ENCODE measurements at places on chromosomes 3 and 15. TPM values are rescaled to one million over a fixed set of nuclear protein-coding genes. Genes with fewer than 3 reads are reported as not detected.

Gene TRIM42
- not detected for polyA plus RNA-seq

Gene IL5RA
- polyA plus RNA-seq = 8.1 TPM

Gene DPPA2
- not detected for polyA plus RNA-seq

Gene SLC2A2
- not detected for polyA plus RNA-seq

Gene PIAS1
- 16.2 TPM for polyA plus RNA-seq

Gene DNAJC19
- 41.0 TPM for polyA plus RNA-seq

Gene TOMM70
- polyA plus RNA-seq = 32.7 TPM

Gene CKMT1A
- 40.5 TPM for polyA plus RNA-seq

Gene MEIS2
- polyA plus RNA-seq = 7.0 TPM

Gene MYZAP
- polyA plus RNA-seq = 0.51 TPM

Gene COLQ
- polyA plus RNA-seq = 0.44 TPM

DNA sequence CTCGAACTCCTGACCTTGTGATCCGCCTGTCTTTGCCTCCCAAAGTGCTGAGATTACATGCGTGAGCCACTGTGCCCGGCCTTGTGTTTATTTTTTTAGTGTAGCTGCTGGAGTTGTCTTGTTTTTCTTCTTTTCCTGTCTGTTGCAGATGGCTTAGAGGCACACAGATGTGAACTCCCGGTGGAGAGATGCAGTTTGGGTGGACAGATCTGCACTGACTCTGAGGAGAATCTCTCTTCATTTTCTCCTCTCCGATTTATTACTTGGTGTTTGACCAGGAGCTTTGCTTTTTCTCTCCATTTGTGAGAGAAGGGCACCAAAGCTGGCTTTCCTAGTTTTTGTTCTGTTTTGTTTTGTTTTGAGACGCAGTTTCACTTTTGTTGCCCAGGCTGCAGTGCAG is 62.7 kb downstream of the USP13 start:
- no peak for DNase-seq

GRCh38 chr15:94196531-94196930 is 34.8 kb upstream of the MCTP2 start:
- no peak for DNase-seq

GRCh38 chr3:129039271-129040038 is 21.1 kb upstream of the GP9 start:
- DNase-seq = peak; percentile 47

DNA sequence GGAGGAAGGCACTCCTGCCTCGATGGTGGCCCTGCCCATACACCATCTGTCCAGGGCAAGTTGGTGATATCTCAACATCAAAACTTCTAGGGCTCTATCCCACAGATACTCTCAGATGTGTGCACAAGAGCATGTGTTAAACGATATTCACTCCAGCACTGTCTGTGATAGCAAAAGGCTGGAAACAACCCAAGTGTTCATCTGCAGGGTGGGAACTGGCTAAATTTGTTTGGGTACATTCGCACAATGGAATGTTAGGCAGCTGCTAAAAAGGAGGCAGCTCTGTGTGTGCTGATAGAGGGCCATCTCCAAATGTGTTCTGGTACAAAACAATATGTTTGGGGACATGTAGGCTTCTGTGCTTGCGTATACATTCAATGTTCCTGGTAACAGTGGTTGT is 19.8 kb downstream of the IGDCC4 start:
- DNase-seq = no peak

GRCh38 chr15:60444289-60444912 is 34.5 kb downstream of the ICE2 start:
- DNase-seq = peak; percentile 37

GRCh38 chr3:13513913-13514517 is 33.9 kb downstream of the HDAC11 start:
- no peak for DNase-seq

- no peak for DNase-seq
These were observed 340.3 kb upstream of the CTDSPL start for GRCh38 chr3:37521429-37521828.

GRCh38 chr3:40167958-40168357 is 141.5 kb upstream of the EIF1B start:
- no peak for DNase-seq

GRCh38 chr3:106257172-106257571 is 388.4 kb upstream of the CBLB start:
- no peak for DNase-seq

DNA sequence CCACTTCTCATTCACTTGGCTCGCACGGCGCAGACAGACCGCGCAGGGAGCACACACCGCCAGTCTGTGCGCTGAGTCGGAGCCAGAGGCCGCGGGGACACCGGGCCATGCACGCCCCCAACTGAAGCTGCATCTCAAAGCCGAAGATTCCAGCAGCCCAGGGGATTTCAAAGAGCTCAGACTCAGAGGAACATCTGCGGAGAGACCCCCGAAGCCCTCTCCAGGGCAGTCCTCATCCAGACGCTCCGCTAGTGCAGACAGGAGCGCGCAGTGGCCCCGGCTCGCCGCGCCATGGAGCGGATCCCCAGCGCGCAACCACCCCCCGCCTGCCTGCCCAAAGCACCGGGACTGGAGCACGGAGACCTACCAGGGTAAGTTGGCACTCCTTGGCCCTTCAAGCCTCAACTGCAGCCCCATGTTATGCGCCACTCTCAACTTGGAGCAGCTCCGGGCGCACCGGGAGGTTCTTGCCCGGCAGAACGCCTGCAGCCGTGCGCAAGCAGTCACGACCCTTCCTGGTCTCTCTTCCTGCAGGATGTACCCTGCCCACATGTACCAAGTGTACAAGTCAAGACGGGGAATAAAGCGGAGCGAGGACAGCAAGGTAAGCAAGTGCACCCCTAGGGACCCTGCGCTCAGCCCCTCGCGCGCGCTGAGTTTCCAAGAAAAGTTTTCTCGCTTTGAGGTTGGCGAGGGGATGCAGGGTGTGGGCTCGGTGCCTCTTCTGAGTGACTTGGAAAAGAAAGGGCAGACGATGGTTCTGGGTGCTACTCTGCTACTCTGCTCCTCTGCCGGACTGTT is at the start of gene BHLHE40:
BHLHE40 (plus strand) TSS at position 10 of the 801 bp plus-strand sequence; CDS start at position 292, 282 bp downstream.
- DNase-seq = peak; percentile 37

GRCh38 chr3:25744470-25744869 is 38.8 kb downstream of the NGLY1 start:
- no peak for DNase-seq

GRCh38 chr3:149621218-149622005 is 36.4 kb downstream of the WWTR1 start:
- no peak for DNase-seq

DNA sequence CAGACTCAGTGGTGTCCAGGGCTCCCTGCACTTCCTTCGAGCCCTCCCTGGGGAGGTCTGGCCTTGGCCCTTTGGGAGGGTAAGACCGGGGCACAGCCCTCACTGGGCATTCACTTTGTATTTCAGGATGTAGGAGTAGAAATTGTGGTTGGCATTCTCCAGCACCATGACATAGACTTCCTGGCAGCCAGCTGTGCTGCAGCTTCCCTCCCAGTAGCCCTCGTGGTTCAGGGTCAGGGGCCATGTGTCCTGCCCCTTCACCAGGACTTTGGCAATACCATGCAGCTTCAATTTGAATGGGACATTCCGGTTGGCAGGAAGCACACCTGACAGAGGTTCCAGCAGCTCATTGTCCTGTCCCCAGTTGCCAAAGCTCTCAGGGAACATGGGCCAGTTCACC is 47.3 kb downstream of the KY start:
- no peak for DNase-seq

DNA sequence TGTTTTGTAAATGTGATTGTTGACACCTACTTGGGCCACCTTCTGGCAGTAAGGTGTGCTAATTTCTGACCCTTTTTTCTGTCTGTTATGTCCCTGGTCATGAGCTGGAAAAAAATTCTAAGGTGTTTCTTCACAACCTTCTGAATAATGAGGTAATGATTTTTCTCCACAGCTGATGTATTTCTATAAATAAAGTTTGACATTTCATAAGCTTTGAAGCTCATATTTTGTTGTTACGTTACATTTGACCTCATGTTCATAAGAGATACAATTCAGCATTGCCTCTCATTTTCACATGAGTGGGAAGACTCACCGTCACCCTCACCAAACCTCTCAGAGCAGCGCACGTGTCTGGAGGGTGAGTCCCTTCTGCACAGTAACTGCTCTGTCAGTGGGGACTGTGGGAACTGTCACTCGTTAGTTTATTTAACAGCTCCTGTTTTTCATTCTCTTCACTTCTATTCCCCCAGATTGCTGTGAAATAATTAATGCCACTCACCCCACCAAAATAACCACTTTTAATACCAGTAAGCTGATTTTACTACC is 140.9 kb downstream of the PLCL2 start:
- peak; percentile 28 for DNase-seq

GRCh38 chr3:192825216-192825615 is 92.4 kb downstream of the MB21D2 start:
- no peak for DNase-seq

- DNase-seq = peak; percentile 92
These were observed 65.6 kb downstream of the SYNPR start for GRCh38 chr3:63343674-63344073.

DNA sequence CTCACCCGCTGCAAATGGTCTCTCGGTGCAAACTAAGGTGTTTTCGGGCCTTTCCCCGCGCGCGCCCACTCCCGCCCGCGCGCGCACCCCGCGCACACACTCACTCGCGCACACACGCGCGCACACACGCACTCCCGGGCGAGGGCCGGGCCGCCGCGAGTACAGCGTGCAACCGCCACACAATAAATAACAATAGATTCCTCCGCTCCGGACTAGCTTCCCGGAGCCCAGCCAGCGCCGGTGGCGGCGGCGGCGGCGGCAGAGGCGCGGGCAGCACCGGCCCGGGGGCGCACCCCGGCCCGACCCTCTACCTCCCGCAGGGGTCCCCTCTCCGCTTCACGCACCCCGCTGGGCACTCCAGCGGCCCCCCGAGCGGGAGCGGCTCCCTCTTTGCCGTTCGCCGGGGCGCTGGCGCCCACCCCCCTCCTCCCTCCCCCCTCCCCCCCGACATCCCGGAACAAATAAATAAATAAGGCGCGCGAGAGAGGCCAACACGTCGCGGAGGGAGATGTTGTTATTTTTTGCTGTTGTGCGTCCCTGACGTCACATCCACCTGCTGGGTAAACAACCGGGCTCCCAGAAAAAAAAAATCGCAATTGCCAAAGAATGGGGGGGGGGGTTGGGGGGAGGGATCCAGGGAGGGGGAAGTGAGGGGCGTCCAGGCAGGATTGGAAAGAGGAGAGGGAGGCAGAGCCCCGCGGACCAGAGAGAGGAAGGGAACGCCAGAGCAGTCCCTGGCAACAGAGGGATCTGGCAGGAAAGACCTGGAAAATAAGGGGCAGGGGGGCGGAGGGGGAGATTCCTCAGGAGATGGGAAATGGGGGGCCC is at the start of gene FOXP1:
FOXP1 (minus strand) TSS at position 163 of the 828 bp plus-strand sequence. CDS start 385,347 bp downstream, outside the sequence.
- peak; percentile 92 for DNase-seq

DNA sequence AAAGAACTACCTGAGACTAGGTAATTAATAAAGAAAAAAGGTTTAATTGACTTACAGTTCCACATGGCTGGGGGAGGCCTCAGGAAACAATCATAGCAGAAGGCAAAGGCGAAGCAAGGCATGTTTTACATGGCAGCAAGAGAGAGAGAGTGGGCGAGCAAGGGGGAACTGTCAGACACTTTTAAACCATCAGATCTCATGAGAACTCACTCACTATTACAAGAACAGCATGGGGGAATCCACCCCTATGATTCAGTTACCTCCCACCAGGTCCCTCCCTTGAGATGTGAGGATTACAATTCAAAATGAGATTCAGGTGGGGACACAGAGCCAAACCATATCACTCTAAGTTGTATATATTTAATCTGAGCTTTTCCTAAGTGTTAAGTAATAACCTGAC is 79.0 kb upstream of the MLF1 start:
- DNase-seq = no peak

DNA sequence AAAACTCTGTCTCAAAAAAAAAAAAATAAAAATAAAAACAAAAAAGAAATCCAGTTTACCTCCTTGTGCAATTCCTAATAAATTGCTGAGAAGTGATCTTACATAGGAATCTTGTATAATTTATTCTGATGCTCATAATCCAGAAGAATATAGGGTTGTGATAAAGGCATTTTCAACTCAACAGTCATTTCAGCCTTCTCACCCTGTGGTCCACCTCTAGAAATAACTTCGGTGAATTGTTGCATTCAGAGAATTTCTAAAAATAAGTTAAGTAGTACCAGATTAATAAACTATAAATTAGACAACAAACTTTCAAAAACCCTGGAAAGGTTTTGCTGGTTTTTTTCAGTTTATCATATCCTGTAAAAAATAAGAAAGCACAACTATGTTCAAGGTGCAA is 20.2 kb downstream of the RAF1 start:
- DNase-seq = no peak

GRCh38 chr3:50267280-50267913 is 1.6 kb upstream of the SEMA3B start:
- DNase-seq = no peak

DNA sequence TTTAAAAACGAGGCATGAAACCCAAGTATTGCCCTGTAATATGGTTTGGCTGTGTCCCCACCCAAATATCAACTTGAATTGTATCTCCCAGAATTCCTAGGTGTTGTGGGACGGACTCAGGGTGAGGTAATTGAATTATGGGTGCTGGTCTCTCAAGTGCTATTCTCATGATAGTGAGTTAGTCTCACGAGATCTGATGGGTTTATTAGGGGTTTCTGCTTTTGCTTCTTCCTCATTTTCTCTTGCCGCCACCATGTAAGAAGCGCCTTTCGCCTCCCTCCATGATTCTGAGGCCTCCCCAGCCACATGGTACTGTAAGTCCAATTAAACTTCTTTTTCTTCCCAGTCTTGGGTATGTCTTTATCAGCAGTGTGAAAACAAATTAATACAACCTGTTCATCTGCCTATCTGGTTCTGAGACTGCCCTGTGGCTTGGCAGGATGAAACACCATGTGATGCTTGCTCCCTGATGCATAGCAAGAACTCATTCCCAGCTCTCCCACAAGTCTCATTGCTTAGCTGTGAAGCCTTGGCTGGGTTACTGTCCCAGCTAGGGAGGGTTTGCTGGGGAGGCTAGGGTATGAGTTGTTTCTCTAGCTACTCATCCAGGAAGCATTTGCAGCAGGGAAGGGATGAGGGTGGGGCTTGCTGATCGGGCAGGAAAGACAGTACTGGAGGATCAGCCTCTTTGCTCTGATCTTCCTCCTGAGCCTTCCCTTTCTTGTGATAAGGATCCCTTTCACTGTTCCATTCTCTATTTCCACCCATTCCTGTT is 3.7 kb upstream of the SQOR start:
- no peak for DNase-seq

- DNase-seq = no peak
These were observed 11.8 kb downstream of the CAPN7 start for GRCh38 chr3:15217841-15218267.

- DNase-seq = no peak
These were observed 3.1 kb downstream of the GRIP2 start for GRCh38 chr3:14536837-14537589.

- no peak for DNase-seq
These were observed 71.3 kb upstream of the PHLDB2 start for GRCh38 chr3:111787556-111788463.

DNA sequence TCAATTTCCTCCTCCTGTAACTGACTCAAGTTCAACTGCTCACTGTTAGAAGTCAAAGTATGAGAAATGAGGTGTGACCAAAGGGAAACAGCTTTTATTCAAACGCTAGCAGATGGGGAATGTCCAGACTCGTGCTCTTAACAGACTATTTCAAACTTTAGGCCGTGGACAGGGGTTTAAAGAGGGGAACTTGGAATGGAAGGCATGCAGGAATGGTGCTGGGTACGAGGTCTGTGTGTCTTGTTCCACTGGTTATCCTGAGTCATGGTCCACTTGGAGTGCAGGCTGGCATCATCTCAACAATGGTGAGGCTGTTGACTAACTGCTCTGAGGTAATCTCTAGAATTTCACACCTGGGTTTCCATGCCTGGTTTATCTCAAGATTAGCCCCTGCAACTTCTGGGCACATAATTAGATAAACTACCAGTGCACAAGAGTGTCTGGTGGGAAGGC is 22.9 kb upstream of the DNAAF4 start:
- DNase-seq = no peak

All from brain (organoid and tissue), 16 donors.